Brain pericyte (primary cell): ENCODE measurements at places on chromosomes 7 and 10.
A peak's percentile ranks its signal among the peaks of the same experiment; 100 is the strongest.

DNA sequence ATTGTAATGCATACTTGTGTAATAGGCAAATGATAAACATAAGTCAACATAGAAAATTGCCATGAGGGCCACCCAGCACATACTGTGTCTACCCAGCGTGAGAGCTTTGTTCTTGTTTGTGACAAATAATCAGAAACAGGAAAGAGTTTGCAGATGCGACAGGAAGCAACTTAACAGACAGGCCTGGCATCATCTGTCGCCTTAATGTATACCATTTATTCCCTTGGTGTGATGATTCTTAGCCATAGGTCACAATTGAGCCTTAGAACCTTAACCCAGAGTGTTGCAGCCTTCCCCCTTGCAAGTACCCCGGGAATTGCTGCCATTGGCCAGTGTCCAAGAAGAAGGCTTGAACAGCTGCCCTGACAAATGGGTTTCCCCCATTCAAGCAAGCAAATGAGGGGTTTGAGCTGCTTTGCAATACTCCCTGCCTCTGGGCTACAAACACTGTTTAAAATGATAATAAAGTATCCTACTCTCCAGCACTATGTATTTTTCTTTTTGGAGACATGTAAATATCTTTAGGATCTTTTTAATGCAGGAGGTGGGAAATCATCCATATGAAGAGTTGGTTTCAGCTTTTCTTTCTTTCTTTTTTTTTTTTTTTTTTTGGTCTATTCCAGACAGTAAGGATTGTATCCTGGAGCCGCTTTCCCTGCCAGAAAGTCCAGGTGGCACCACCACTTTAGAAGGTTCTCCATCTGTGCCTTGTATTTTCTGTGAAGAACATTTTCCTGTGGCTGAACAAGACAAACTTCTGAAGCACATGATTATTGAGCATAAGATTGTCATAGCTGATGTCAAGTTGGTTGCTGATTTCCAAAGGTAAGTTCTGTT lies 80.0 kb downstream of the ZNF277 start:
- DNase-seq = no peak

DNA sequence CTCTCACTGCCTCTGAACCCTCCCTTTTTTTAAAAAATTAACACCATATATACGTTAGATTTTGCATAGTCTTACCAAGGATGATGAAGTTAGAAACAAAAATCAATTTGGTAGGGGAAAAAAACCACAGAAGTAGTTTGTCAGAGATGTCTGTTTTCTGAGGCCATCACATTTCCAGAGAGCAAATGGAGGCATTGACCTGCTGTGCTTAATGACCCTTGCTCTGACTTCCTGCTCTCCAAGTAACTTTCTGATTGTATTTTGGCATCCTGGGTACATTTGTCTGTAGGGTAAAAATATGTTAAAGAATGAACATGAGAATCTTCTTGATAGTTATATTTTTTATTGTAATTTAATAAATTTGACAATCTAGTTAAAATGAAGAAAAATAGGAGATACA lies 140.2 kb downstream of the LCOR start:
- DNase-seq = no peak

- no peak for DNase-seq
Measured at GRCh38 chr10:132264306-132264950, 43.3 kb downstream of the STK32C start.

- DNase-seq = no peak
Measured at GRCh38 chr7:27375958-27376357, 133.4 kb downstream of the EVX1 start.

DNA sequence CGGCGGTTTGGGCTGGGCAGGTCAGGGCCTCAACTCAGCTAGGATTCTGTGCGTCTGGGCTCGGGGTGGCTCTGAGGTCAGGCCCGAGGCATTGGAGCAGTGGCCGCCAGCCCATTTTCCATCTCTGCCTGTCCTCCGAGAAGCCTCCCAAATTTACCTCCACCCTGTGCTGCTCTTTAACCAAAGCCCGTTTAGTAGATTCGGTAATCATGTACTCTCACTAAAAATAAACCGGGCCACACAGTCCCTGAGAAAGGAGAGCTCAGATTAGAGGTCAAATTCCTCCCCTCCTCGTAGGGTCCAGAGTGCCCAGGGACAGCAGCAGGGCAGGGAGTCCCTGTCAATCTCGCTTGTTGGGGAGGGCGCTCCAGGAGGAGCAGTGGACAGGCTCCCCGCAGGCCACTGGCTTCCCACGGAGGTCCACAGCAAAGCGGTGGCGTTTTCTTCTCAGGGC lies 88.7 kb upstream of the CHST15 start:
- no peak for DNase-seq

DNA sequence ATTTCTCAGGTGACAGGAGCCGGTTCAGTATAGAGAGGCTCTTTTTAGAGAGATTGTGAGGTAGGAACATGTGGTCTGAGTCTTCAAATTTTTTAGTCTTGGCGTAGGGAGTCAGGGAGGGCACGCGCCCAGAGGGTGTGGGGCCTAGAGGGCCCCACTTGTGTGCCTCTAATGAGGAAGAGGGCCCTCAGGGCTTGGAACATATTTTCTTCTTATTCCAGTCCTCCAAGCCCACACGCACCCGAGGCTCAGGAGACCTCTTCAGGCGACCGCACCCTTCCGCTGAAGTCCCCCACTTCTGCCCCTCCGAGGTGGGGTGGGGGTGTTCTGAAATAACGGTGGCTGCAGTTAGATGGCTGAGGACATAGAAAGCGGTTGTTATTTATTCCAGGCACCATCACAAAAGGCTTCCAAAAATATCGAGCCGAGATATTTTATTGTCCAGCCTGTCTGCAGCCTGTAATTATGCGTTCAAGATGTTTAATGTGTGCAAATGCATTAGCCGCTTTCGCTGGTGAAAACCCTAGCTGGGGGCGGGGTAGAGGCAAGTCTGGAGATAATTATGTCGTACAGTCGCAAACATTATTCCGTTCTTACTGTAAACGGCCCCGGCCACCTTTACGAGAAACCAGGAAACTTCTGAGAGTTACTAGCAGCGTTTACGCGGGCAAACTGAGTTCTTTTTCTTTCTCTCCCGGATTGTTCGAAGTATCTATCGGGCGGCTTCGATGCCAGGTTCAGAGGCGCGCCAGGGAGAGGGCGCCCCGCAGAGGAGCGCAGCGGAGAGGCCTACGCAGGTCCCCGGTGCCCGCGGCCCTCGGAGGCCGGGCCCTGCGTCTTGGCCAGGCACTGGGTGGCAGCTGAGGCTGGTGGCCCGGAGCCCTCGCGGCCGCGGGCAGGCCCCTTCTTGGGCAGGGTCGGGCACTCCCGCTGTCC lies 12.9 kb upstream of the HOXA13 start:
- DNase-seq = no peak

GRCh38 chr10:120186506-120186905 lies 270.5 kb upstream of the PLPP4 start:
- no peak for DNase-seq

GRCh38 chr10:119090968-119091367 lies 10.4 kb upstream of the EIF3A start:
- DNase-seq = no peak

GRCh38 chr7:72037516-72037915 lies 374.6 kb downstream of the CALN1 start:
- DNase-seq = no peak

- no peak for DNase-seq
Measured at GRCh38 chr10:128096486-128097199, 29.6 kb downstream of the MKI67 start.

- no peak for DNase-seq
Measured at GRCh38 chr7:35268953-35269352, 15.1 kb upstream of the TBX20 start.

GRCh38 chr10:65846541-65846940 lies 1079.3 kb upstream of the LRRTM3 start:
- no peak for DNase-seq

DNA sequence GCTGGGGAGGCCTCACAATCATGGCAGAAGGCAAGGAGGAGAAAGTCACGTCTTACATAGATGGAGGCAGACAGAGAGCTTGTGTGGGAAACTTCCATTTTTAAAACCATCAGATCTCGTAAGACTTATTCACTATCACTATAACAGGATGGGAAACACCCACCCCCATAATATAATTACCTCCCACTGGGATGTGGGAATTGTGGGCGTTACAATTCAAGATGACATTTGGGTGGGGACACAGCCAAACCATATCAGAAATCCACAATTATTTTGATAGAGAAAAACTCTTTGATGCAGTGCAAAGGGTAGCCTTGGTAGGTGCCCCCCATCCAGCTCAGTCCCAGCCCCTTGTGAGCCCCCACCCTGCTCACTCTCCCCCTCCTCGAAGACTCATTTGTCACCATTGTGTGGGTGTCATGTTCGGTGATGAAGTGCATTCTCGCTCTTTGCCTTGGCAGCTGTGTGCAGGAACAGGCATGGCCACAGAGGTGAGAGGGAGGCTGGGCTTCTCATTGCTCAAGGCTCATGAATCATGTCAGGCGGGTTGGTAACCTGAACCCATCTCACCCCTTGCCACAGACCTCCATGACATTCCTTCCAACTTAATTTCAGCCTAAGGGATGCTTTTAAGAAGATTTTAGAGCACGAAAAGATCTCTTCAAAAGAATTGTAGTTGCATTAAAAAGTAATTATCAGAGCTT lies 75.9 kb downstream of the BUB3 start:
- DNase-seq = no peak

DNA sequence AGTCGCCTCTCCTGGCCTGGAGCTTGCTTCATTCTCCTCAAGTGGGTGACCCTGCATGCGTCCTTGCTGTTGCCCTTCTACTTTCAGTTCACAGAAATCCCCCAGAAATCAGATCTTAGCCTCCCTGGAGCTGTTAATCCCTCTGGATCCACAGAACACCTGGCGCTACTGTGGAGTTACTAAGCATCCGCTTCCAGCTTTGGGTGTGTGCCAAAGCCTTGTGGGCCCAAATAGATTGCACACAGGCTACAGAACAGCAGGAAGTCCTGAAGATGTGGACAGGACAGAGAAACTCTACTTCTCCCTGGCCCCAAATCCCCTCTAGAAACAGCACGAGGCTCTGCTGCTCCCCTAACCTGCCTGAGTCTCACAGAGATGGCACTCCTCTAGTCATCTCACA lies 36.6 kb upstream of the PDLIM1 start:
- peak; percentile 25 for DNase-seq

GRCh38 chr10:29703271-29703670 lies 68.5 kb upstream of the SVIL start:
- DNase-seq = no peak
